ENCODE measurements at places on chromosomes 7 and 10.
A peak's percentile ranks its signal among the peaks of the same experiment; 100 is the strongest.

DNA sequence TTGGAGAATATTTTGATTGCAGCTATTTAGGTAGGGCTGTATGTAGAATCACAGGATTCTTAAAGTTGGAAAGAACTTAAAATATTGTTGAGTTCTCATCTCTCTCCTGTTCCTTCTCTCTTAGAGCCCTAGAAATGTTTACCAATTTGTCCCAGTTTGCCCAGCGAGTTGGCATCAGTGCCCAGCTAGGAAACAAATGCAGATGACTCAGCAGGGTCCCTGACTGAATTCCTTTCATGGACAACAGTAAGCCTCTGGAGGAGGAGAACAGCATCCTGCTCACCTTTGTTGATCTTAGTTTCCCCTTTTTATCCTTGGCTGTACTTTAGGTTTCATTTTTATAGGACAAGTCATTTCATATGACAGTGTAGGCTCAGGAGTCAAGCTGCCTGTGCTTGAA is 89.3 kb downstream of the SEC23IP start:
- DNase-seq: no peak

GRCh38 chr10:130495116-130495862 is 359.1 kb downstream of the GLRX3 start:
- no peak for DNase-seq

DNA sequence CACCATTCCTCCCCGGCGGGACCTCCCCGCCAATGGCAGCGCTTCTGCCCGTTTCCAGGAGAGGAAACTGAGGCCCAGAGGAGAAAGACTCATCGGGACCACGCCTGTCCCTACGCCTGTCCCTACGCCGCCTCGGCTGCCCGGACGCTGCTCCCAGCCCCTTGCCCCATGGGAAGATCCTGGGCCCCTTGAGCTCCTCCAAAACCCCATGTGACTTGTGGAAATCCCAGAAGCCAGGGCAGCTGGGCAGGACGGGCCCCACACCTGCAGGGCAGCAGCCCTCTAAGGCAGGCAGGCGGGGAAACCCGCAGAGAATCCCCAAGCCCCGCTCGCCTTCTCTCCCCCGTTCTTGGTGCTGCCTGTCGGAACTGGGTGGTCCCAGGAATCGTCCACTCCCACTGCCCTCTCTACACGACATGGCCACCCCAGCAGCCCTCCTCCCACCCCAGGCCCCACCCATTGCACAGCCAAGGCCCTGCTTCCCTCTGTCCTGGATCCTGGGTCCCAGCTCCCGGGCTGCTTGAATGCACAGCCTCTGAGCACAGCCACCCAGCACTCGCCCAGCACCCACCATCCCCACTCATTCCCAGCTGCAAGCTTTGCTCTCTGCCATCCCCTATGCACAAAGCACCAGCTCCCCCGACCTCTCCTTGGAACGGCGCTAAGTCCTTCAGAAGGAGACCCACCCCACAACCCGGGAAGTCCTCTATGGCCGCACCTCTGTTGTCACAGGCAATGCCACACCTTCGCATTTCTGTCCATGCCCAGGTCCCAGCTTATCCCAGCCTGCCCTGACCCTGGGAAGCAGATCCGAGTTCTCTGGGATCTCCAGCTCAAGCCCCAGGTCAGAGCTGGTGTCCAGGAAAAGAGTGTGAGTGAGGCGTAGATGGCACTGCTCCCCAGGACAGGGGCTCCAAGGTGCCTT is 50.6 kb downstream of the SLC29A4 start:
- DNase-seq: no peak

DNA sequence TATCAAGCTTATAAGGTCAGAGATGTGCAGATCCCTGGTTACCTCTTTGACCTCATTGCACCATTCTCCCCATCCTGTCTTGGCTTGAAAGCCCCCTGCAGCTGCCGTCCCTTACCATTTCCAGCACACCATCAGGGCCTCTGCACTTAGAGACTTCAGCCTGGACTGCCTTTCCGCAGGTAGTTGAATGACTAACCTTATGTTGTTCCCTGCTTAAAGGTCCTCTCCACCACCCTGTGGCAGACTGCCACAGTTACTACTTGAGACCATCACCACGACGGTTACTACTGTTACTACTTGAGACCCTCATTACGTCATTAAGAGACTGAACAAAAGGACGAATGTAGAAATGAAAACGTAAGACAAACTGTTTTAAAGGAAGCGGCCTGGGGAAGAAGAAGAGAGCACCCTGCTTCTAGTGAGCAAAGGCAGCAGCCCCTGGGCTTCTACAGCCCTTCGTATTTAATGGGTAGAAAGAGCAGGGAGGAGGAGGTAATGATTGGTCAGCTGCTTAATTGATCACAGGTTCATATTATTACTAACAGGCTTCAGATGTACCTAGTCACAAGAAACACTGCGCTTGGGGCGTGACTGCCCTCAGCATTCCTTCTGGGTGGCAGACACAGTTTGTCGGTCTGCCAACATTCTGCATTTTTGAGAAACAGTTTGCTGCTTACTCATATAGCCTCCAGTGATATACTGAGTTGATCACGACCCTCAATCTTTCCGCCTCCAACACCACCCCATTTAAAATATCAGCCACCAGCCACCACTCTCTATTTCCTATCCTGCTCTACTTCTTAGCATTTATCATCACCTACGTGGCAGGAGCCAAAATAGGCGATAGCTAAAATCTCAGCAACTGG is 74.1 kb upstream of the PARD3 start:
- no peak for DNase-seq

DNA sequence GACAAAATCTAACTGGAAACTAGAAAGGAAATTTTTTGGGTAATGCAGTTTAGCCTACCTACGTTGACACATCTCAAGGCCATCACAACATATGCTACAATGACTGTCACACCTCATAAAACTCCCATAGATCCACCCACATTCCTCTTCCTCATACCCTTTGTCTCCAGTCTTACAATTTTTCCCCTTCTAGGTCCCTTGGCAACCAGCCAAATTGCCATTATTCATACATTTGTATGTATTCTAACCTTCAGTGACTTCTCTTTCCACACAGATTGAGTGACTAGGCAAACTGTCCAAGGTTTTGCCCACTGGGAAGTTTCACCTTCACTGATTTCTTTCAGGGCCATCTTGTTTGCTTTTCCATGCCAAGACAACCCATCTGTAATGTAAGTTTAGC is 100.5 kb upstream of the TPK1 start:
- no peak for DNase-seq

GRCh38 chr7:7812112-7812511 is 93.7 kb upstream of the RPA3 start:
- DNase-seq: no peak

- DNase-seq: no peak
Observed at GRCh38 chr7:25638590-25639244, 410.4 kb upstream of the NPVF start.

GRCh38 chr10:53548664-53549063 is 776.1 kb upstream of the MBL2 start:
- DNase-seq: no peak

GRCh38 chr7:80027611-80028173 is 106.9 kb upstream of the GNAI1 start:
- no peak for DNase-seq

- DNase-seq: no peak
Observed at GRCh38 chr10:73771722-73772280, 10.0 kb upstream of the CHCHD1 start.

- no peak for DNase-seq
Observed at GRCh38 chr7:22717760-22718159, 9.2 kb upstream of the IL6 start.

- no peak for DNase-seq
Observed at GRCh38 chr7:78301407-78301806, 502.8 kb downstream of the PHTF2 start.

DNA sequence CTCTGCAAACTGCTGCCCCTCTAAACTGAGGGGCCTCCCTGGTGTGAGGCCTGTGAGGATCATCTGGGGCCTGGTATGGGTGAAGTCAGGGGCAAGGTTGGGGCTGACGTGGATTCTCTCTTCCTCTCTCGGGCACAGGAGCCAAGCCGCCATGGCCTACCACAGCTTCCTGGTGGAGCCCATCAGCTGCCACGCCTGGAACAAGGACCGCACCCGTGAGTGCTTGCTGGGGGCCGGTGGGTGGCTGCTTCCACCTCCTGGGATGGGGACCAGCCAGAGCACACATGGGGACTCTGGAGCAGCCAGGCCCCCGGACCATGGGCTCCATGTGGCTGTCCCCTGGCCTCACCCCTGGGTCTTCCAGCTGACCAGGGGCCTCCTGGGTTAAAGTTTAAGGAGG is 11.0 kb downstream of the ARPC1B start:
- no peak for DNase-seq

GRCh38 chr10:61899069-61899531 is 2.4 kb upstream of the ARID5B start:
- DNase-seq: no peak

DNA sequence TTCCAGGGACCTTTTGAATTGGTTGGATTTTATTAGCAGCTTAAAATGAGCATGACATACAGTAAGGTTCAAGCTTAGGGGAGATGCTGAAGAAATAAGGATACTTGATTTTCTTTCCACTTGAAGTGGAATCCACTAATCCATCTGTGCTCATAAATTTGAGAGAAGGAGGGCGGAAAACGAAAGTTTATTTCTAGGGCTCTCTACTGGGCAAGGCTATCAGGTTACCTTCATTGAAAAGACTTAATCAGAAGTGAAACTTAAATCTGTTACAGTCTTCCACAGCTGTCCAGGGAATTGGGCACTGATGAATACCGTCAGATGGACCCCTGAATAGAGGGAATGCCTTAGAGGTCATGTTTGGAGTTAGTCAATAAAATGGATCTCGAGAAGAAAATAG is 21.8 kb downstream of the AUTS2 start:
- no peak for DNase-seq

GRCh38 chr10:120646738-120647456 is 189.9 kb downstream of the PLPP4 start:
- no peak for DNase-seq

GRCh38 chr10:115001506-115002381 is 63.7 kb downstream of the TRUB1 start:
- DNase-seq: no peak

- DNase-seq: no peak
Observed at GRCh38 chr10:126171555-126171954, 216.7 kb downstream of the ADAM12 start.

DNA sequence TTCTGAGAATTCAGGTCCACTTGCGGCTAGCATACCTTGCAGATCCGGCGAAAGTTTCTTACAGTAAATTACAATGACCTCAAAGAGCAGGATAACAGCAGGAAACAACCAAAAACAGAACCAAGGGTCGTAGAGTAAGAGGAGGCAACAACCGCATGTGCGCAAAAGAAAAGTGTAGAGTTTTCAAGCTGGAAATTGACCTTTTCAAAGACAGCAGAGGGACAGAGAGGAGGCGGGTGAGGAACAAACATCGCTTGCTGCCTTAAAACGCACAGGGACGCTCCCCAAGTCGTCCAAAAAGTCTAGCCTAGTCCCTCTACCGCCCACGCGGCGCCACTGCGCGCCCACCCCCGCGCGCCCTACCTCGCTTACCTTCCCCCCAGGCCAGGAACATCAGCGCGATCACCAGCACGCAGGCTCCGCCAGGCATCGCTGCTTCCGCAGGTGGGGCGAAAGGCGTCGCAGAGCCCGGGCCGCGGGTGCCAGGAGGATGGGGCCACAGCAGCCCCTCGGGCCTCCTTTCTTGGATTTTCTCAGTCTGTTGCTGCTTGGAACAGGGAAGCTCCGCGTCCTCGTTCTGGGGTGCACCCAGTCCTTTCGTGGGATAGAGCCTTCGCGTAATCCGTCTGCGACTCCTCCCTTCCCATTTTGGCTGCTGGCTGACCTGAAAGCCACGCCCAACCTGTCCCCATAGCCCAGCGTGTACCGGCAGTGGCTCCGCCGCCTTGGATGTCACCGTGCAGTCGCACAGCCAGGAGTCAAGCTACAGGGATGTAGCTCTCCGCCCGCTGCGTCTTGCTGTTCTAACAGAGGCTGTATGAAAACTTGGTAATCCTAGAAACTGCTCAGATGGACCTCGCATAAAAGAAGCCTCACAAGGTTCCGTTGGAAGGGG is at the start of gene VWDE:
VWDE (minus strand) TSS at position 579 of the 895 bp plus-strand sequence; CDS start at position 430, 149 bp downstream.
- peak; percentile 64 for DNase-seq

- peak; percentile 40 for DNase-seq
Observed at GRCh38 chr10:80596391-80597257, 58.9 kb downstream of the SH2D4B start.

GRCh38 chr7:17497549-17498167 is 199.2 kb downstream of the AHR start:
- no peak for DNase-seq

DNA sequence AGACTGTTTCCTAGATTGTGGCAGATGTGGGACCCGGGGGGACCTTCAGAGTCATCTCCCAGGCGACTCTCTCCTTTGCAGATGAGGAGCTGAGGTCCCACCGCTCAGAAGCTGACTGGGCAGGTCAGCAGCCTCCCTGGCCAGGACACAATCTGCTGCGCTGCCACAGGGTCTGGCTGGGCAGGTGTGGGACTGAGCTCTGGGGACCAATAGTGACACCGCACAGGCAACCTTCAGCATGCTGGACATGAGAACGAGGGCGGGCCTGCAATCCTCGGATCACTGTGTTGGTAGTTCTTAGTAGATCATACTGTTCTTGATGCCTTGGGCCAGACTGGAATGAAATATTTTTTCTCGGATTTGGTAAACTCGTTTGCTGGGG is 20.5 kb upstream of the CRYGN start:
- DNase-seq: no peak

DNA sequence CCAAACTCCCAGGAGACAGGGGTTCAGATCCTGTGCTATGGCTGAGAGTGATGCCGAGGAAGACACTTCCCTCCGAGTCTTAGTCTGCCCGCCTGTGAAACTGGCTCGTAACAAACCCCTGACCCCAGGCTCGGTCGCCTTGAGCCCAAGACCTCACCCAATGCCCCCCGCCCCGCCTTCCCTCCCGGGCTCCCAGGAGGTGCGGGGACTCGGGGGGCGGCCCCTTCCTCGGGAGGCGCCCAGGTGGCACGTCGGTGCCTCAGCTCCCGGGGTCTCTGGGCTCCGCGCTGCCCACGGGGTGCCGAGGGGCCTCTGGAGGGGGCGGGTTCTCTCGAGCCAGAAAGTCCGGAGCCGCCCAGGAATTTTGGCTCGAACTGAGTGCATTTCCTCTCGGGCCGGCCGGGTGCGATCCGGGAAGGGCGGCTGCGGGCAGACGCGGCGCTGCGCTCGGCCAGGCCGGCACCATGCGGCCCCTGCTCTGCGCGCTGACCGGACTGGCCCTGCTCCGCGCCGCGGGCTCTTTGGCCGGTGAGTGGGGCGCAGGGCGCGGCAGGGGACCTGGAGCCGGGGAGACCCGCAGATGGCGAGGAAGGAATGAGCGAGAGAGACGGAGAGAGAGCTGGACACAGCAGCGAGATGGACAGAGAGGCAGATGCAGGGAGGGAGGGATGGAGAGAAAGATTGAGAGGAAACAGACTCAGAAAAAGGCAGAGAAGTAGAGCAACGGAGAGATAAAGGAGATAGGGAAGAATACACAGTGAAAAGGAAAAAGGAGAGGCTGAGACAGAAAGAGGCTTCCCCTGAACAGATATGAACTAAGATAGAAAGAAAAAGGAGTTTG is at the start of gene PLAC9:
PLAC9 (plus strand) TSS at position 432 of the 841 bp plus-strand sequence; CDS start at position 465, 33 bp downstream.
- DNase-seq: no peak

Data from stimulated activated CD4-positive, alpha-beta T cell treated with anti-CD3 and anti-CD28 coated beads, Interleukin-2, amount 100 ng/mL, for 24 hours (primary cell).